ENCODE measurements at places on chromosomes 5 and 9.
A peak's percentile ranks its signal among the peaks of the same experiment; 100 is the strongest.

DNA sequence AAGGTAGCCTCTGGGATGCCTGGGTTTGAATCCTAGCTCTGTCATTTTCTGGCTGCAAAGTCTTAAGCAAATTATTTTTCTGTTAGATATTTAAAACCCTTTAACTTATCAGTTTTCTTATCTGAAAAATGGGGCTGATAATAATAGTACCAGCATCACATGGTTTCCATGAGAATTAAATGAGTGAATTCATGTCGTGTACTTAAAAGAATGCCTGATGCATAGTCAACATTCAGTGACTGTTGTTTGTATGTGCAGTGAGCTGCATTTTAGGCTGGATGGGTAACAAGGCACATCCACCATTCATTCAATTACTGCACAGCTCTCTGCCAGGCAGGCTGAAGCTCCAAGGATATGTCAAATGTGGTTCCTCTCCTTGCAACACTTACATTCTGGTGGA is 122.0 kb downstream of the PPP2R2B start:
- DNase-seq: no peak

GRCh38 chr9:99606957-99607356 is 214.7 kb upstream of the NR4A3 start:
- no peak for DNase-seq

- DNase-seq: no peak
Measured at GRCh38 chr5:62315376-62316175, 9.6 kb downstream of the KIF2A start.

GRCh38 chr5:110544603-110545002 is 181.9 kb downstream of the TMEM232 start:
- DNase-seq: no peak

DNA sequence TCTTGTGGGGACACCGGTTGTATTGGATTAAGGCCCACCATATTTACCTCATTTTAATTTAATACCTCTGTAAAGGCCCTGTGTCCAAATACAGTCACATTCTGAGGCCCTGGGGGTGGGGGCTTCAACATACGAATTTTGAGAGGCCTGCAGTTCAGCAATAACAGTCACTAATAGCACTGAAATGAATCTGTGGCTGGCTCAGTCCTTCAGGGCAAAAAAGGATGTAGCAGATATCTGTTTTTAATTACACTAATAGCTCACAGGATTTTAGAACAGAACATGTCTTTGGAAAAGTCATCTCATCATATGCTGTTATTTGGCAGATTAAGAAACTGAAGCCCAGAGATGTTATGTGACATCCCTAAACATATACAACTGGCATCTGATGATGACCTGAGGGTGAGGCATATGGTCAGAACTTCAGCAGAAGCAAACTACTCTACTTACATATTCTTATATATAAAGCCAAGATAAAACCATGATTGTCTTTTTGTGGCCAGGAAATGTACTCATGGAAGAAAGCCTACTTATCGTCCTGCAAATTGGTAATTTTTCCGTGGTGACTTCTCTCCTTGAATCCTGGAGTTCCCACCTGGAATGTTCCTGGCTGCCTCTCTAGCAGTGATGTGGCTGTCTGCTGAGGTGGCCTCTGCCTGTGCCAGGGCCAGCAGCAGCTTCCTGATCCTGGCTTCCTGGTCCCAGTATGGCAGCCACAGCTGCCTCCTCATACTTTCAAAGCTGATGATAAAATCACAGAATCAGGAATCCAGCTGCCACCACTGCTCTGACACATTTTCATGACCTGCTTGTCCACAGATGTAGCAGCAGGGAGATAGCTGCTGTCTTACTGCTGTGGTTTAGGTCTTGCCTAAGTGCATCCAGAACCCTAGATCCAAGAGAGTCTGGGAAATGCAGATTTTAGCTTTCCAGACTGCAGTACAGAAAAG is 72.1 kb upstream of the ANKRD55 start:
- DNase-seq: no peak

DNA sequence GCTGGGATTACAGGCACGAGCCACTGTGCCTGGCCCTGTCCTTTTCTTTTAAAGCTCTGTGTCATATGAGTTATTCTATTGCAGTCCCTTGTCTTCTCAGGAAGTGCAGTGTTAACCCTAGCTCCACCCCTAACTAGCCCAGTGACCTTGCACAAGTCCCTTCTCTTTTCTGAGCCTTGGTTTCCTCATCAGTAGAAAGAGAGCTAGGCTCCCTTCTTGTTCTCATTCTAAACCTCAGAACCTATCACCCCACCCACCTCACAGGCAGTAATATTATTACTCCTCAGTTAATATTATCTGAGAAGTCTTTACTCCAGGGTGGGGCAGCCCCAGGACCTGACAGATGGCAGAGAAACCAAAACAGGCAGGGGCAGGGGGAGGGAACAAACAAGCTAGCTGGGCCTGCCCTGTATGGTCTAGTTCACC is 7.2 kb downstream of the CYFIP2 start:
- DNase-seq: no peak

GRCh38 chr9:105329719-105330062 is 85.2 kb downstream of the SLC44A1 start:
- DNase-seq: no peak

DNA sequence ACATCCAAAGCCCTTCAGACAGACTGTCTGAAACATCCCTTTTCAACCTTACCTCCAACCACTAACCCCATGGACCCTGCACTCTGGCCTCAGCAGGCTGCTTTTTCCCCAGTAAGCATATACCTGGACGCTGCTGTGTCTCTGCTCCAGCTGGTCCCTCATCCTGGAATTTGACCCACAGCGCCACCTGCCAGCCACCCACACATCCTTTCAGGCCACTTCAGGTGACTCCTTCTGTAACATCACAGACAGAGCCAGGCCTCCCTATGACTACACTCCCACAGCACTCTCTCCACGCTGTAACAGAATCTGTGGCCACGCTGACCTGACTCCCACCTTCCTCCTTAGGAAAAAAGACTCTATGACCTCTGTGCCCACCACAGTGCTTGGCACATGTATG is 3.4 kb downstream of the MGAT1 start:
- no peak for DNase-seq

GRCh38 chr5:61132559-61132958 is 29.7 kb downstream of the SMIM15 start:
- no peak for DNase-seq

DNA sequence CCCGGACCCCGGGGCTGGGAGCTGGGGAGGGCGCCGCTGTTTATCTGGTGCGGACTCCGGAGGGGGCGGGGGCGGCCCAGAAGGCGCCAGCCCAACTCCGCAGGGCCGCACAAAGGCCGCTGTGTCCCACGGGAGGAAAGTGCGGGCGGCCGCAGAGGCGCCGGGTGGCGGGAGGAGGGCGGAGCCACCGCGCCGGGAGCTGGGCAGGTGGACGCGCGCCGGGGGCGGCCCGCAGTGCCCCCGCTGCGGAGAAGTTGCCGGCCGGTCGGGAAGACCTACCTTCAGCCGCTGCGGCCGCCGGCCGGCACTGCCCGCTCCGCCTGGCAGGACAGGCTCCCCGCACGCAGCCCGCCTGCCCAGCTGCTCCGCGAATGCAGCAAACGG is 43.6 kb downstream of the NACC2 start:
- DNase-seq: peak; percentile 59

- DNase-seq: no peak
Measured at GRCh38 chr9:127113191-127113972, 9.1 kb downstream of the ANGPTL2 start.
